Activated CD4-positive, alpha-beta T cell treated with anti-CD3 and anti-CD28 coated beads, Interleukin-2, Interleukin-6, amounts not matched to agents 100 ng/mL and 50 ng/mL, durations not matched to agents 16 hours and 8 hours (primary cell): ENCODE measurements at places on chromosomes 5 and 9.

DNA sequence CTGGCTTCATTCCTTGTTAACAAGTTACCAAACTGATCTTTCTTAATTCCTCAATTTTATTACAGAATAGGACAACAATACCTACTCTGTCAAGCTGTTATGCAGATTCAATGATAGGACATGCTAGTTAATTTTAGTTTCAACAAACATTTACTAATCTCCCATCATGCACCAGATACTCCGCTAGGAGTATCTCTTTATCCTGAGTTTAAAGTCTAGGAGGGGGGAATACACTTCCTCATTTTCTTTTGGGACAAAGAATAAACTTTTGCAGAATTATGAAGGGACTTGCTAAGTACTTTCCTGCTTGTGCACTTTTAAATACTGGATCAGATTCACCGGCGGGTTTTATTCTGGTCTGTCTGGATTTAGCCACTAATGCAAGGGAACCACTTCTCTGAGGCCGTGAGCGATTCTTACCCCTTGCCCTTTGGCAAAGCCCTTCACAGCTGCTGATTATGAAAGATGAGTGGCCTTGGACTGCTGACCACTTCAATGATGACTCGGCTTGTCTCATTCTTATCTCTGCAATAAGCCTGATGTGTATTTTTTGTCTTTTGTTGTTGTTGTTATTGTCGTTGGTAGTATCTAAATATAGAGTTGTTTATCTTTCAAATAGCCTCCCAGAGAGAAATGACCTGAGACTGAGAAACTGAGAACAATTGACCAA lies 73.9 kb downstream of the RMI1 start:
- no peak for DNase-seq

DNA sequence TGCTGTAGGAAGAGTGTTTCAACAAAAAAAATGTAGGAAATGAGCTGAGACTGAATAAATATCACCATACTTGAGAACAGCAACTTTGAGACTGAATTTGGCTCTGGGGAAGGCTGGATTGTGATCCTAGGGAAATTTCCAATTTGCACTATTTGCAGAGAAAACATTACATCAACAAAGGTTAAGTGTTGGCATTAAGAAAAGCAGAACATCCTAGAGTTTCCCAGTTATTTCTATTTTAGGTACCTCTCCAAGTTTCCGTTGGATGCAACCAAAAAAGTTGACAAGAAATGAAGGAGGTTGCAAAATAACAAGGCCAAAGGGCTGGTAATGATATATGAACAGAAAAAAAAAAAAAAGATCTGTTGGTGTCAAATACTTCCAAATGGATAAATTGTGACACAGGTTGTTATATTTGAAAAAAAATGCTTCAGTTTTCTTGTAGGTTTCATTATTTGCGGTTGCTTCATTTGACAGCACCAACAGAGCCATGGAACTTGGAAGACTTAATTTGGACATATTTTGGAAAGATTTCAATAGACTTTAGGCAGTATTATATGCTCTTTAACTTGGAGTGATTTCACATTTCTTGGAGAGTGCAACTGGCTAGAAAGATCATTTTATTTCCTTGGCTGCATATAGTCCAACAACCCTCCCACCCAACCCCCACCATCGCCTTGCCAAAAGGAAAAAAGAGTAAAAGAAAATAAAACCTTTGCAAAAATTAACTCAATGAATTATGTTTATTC lies 230.8 kb downstream of the ZNF608 start:
- DNase-seq = no peak

GRCh38 chr5:38182991-38183390 lies 75.4 kb upstream of the EGFLAM start:
- no peak for DNase-seq

DNA sequence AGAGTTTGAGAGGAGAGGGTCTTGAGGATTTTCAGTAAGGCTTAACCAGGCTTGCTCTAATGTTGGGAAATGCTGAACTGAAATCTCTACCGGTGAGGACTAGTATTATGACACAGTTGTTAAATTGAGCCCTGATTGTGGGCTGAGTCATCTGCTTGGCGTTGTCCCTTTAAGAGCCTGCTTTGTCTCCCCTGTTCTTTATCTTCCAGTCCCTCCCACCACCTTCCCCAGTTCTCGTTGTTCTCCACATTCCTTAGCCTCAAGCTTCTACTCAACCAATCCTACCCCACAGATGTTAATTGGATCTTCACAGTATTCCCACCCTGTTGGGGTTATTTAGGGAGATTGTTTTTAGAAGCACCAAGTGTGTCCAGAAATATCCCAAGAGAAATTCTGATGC lies 57.6 kb downstream of the ANKRD55 start:
- DNase-seq = no peak

DNA sequence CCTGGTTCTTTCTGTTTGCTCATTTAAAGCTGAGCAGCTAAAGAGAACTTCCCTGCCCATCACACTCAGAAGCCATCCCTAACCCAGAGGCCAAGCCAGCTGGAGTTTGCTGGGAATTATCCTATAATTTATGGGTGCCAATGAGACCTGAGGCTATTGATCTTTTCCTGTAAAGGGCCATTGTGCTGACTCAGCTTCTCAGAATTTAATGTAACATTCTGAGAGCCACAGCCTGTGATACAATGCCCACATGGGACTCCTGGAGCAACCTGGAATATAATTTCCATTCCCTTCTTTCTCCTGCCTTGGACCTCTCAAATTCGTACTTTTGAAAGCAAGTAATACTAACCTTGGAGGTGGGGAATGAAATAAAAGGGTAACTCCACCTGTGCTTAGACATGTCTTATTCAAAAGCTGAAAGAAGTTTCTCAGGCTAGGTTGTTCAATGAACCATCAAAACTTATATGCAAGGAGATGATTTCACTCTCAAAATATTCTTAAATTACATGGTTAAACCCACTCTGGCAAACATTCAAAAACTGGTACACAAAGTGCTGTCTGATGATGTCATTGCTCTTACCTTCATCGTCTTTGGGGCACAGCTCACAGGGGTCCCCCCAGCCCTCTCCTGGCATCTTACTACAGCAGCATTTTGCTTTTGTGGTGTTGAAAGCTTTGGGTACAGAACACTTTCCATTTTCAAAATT lies 206.7 kb downstream of the SLC12A2 start:
- no peak for DNase-seq

DNA sequence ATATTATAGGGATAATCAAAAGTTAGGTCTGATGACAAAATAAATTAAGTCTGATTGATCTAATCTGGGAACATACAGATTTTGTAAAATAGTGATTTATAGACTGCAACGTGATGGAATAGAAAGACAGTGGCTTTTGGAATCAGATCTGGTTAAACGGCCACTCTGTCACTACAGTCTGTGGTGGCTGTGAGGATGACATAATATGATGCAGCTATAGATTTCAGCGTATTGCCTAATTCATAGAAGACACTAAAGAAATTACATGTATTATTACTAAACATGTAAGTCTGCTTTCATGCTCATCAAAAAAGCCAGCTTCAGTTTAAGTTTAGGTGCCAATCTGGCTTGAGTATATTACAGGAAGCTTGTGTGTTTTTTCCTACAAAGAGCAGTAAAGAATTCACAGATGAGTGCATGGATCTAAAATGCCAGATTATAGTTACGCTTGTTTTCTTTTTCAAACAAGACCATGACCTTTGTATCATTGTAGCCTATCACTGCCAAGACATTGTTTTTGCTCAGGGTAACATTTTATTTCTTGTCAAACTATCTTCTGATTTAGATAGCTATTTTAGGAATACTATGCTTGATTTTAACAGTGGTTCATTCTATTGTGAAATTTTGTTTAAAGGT lies 25.7 kb downstream of the CPEB4 start:
- no peak for DNase-seq

DNA sequence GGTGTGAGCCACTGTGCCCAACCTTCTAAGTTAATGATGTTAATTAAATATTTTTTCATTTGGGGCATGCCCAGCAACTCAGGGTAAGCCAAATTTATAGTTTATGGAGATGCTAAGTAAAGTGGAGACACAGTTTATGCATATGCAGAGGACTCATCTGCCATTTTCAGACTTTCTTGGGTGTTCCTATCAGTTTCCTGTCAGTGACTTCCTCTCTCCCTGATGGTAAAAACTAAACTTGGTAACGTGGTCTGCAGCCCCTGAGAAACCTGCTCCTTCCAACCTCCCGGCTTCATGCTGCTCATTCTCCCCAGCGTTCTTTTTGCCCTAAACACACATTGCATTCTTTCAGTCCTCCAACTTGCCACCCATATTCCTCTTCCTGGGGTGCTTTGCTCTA lies 48.4 kb upstream of the TUT7 start:
- no peak for DNase-seq

DNA sequence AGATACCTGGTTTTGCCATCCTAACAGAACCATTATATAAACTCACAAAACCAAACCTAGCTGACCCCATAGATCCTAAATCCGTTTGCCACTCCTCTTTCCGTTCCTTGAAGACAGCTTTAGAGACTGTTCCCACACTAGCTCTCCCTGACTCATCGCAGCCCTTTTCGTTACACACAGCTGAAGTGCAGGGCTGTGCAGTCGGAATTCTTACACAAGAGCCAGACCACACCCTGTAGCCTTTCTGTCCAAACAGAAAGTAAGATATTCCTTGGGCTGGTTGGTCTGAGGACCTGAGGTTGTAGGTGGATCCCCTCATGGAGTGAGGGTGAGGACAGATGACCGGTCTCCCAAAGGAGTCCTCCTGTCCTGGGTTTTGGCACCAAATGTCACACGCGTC lies 56.7 kb upstream of the NAA35 start:
- no peak for DNase-seq

DNA sequence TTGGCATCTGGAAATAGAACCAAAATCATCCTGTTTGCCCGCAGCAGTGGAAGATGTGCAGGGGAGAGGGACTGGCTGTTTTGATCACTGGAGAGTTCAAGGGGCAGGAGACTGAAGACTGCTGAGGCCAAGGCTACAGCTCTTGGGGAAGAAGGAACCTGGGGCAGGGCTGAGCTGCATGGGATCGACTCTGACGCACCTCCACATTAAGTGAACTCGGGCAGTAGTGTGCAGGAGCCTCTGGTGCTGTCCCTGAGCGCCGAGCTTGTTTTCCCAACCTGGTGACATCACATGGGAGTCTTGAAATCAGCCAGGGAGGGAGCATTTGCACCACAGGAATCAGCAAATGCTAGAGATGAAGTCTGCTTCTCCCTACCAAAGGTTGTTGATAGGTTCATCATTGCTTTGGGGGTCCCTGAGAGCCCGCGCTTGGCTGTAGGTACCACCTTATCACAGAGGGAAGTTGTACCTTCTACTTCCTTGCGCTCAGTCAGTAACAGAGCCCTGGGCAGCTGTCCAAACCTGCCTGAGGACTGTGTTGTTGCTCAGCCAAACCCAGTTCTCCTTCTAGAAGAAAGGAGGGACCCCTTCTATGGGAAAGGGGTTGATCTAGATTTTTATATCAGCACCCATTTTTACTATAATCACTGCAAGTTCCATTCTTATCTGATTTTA lies 52.3 kb upstream of the CTSL start:
- no peak for DNase-seq

DNA sequence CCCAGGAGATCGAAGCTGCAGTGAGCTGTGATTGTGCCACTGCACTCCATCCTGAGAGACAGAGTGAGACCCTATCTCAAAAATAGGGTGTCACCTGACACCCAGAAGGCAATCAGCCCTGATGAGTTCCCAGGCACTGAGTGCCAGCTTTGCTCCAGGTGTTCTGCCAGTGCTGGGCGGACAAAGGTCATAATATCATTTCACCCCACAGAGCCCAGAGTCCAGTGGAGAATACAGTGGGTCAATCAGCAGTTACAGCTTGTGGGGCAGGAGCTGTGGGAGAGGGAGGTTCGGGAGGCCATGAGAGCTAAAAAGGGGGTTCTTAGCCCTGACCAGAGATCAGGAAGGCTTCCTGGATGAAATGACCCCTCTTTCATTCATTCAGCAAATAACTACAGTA lies 24.4 kb upstream of the SH3RF2 start:
- DNase-seq = no peak

GRCh38 chr9:129669946-129670345 lies 4.5 kb downstream of the PRRX2 start:
- DNase-seq = no peak

DNA sequence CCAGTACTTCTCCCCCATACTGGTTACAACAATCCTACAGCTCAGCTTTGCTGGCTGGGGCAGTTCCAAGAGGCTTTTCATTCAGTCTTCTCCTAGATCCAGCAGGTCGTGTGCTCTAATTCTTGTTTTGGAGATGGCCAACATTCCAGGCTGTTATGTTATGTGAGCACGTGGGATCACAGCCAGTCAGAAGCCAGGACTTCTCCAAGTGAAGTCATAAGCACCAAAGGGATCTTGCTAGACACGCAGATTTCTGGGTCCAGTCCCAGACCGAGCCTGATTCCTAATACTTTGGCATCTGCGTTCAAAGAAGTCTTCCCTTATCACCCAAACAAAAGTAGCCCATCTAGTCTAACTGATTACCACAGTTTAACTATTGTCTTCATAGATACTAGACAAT lies 1.4 kb upstream of the LARP1 start:
- no peak for DNase-seq

DNA sequence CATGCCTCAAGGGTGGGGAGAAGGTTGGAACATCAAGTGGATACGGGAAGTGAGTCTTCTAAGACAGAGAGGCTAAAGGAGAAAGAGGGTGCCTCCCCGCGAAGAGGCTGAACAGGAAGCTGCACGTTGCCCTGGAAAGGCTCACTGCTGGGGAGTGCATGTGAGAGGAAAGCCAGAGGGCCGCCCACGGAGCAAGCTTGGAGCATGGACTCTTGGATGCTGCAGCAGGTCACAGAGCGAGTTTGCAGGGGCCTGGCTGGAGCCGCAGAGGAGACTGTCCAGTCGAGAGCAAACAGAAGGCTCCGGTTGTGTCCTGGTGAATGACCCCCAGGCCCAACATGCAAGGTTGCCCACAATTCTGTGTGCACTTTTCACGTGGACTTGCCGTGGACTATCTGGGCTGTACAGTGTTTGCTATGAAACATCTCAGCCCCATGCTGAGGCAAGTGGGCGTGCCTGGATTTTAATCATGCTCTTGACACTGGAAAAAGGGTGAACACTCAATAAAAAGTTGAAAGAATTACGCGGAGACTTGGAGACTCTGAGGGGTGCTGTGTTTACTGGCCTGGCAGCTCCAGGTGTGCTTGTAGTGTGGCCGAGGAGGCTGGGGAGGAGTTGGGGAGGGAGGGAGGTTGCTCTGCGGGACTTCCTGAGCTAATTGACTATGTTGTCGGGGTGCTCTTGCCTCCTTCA lies 54.5 kb upstream of the GARNL3 start:
- no peak for DNase-seq

GRCh38 chr9:133103183-133103986 lies 17.7 kb downstream of the RALGDS start:
- peak; percentile 58 for DNase-seq

DNA sequence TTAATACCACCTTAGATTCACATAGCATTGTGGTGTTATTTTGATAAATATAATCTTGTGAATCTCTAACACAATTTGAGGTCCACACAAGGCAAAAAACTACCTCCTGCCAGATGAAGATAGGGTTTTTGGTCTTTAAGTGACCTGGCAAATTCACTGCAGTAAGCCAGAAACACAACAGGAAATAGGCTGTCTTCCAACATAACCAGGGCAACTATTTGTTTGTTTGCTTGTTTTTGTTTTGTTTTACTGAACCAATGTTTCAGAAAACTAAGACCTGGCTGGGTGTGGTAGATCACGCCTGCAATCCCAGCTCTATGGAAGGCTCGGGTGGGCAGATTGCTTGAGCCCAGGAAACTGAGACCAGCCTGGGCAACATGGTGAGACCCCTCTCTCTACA lies 95.5 kb downstream of the USP20 start:
- DNase-seq = no peak
